ENCODE measurements at places on chromosomes 16 and 17.

DNA sequence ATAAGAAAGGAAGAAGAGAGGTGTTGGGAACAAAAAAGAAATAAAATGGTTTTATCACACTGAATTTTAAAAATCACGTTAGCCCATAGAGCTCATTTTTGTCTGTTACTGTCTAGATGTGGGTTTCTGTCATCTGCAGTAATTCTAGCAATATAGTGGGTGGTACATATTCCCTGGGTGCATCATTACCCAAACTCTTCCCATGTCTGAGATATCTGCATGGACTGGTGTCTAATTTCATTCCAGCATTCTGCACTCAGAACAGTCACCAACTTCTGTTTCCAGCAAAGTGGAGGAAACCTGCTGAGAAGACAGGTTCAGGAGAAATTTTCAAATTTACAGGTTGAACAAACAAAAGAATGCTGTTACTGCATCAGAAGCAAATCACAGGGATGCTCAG is 263.8 kb downstream of the CDH11 start:
- no peaks in the 10 kb centered on the region for H3K4me1 ChIP-seq
- no peak for DNase-seq
- H3K36me3 ChIP-seq: no peaks in the 10 kb centered on the region
- no peaks in the 10 kb centered on the region for H3K27me3 ChIP-seq
- no peak overlapping the region for H3K27ac ChIP-seq

DNA sequence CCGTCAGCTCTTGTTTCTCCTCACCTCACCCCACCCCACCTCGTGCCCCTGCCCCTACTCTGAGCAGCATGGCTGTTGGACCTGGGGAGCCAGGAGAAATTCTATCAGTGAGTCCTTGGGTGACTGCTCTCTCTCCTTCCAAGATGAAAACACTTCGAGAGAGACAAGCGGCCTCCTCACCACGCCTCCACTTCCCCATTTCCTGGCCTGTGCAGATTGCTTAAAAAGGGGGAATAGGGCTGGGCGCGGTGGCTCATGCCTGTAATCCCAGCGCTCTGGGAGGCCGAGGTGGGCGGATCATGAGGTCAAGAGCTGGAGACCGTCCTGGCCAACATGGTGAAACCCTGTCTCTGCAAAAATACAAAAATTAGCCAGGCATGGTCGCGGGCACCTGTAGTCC is 9.5 kb downstream of the DLX4 start:
- no peak overlapping the region for H3K27ac ChIP-seq
- no peaks in the 10 kb centered on the region for H3K36me3 ChIP-seq
- no peak overlapping the region for H3K4me3 ChIP-seq

- H3K27me3 ChIP-seq: no peaks in the 10 kb centered on the region
- no peak overlapping the region for H3K4me3 ChIP-seq
- no peaks in the 10 kb centered on the region for H3K36me3 ChIP-seq
- H3K4me1 ChIP-seq: no peaks in the 10 kb centered on the region
Measured at GRCh38 chr17:10216213-10216938, 18.0 kb upstream of the GAS7 start.

- H3K27ac ChIP-seq: no peak overlapping the region
- H3K4me3 ChIP-seq: no peak overlapping the region
- peaks cover 3% of the 10 kb centered on the region for H3K36me3 ChIP-seq
- peaks cover 52% of the 10 kb centered on the region for H3K4me1 ChIP-seq
Measured at GRCh38 chr17:17106756-17107155, 64.5 kb downstream of the MPRIP start.

DNA sequence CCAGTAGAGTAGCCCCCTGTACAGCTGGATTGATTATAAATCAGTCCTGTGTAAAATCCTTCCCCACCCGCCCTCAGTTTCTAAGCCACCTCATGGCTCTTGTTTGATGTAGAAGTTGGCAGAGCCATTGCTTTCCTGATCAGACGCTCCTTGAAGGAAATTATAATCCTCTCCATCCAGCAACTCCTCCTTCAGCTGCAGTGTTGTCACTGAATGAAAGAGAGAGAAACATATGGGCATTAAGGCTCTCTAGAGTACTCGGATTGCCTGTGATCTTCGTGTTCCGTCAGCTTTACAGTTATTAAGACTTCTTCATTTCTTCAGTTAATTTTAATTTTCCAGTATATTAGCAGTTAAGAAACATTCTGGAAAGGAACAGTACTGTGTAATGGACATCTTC is 14.3 kb downstream of the NME2 start:
- H3K4me1 ChIP-seq: no peaks in the 10 kb centered on the region
- H3K27me3 ChIP-seq: no peaks in the 10 kb centered on the region
- H3K27ac ChIP-seq: no peak overlapping the region
- no peak overlapping the region for H3K4me3 ChIP-seq
- DNase-seq: no peak

DNA sequence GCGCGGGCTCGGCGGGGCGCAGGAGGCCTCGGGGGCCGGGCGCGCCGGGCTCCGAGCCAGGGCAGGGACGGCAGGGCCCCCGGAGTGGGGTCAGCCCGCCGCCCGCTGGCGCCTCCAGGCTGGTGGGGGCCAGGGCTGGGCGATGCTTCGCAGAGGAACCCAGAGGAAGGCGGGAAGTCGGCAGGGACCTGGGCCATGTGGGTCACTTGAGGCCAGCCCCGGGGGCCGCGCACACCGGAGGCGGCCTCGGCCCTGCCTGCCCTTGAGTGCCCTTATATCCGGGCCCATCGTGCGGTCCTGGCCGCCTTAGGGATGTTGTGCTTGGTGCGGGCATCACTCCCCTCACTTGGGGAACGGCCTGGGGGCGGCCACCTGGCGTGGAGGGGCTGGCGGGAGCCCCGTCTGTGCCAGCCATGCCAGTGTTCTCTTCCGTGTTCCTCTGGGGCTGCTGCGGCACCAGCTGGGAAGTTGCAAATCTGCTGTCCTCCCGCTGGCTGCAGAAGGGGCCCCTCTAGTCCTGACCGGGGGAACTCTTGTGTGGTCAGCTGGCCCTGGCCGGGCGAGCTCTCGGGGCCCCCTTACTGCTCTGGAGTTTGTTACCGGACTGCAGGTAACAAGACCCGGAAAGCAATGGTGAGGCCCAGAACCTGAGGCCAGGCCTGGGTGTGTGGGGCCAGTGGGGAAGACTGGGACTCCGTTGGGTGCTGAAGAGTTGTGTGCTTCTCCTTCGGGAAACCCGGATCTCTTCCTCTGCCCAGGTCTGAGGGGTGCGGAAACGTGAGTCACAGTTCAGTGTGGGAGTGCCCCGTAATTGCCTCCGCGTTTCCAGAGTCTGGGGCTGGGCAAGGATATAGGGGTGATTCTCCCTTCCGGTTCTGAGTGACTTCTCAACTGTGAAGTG is 849 bp downstream of the CAPN15 start:
- DNase-seq: peak; percentile 43
- peaks cover 75% of the 10 kb centered on the region for H3K4me1 ChIP-seq
- H3K4me3 ChIP-seq: peak overlapping the region; percentile 77
- H3K36me3 ChIP-seq: no peaks in the 10 kb centered on the region
- H3K27me3 ChIP-seq: no peaks in the 10 kb centered on the region

DNA sequence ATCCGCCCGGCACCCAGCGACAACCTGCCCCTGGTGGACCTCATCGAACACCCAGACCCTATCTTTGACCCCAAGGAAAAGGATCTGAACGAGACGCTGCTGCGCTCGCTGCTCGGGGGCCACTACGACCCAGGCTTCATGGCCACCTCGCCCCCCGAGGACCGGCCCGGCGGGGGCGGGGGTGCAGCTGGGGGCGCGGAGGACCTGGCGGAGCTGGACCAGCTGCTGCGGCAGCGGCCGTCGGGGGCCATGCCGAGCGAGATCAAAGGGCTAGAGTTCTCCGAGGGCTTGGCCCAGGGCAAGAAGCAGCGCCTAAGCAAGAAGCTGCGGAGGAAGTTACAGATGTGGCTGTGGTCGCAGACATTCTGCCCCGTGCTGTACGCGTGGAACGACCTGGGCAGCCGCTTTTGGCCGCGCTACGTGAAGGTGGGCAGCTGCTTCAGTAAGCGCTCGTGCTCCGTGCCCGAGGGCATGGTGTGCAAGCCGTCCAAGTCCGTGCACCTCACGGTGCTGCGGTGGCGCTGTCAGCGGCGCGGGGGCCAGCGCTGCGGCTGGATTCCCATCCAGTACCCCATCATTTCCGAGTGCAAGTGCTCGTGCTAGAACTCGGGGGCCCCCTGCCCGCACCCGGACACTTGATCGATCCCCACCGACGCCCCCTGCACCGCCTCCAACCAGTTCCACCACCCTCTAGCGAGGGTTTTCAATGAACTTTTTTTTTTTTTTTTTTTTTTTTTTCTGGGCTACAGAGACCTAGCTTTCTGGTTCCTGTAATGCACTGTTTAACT is 1.0 kb downstream of the NOG start:
- peak; percentile 61 for DNase-seq
- H3K4me3 ChIP-seq: no peak overlapping the region
- no peaks in the 10 kb centered on the region for H3K36me3 ChIP-seq
- peaks cover 53% of the 10 kb centered on the region for H3K27me3 ChIP-seq
- peaks cover 38% of the 10 kb centered on the region for H3K4me1 ChIP-seq

DNA sequence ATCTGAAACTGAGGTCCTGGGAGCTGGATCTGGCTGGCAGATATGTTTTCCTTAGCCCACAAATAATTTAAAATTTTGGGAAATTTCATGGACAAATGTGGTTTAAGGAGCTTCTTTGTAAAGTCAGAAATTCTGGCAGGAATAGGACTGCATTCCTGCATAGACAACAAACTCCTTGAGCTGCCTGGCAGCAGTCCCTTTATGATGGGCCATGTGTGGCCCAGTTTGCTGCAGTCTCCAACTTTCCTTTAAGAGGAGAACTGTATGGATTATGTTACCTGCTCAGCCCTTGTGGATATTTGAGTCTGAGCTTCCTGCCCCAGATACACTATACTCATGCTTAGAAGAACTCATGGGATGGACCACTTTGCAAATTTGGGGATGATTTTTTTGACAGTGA is 48.5 kb upstream of the HS3ST2 start:
- no peaks in the 10 kb centered on the region for H3K36me3 ChIP-seq
- H3K27ac ChIP-seq: no peak overlapping the region
- DNase-seq: no peak
- H3K27me3 ChIP-seq: no peaks in the 10 kb centered on the region

DNA sequence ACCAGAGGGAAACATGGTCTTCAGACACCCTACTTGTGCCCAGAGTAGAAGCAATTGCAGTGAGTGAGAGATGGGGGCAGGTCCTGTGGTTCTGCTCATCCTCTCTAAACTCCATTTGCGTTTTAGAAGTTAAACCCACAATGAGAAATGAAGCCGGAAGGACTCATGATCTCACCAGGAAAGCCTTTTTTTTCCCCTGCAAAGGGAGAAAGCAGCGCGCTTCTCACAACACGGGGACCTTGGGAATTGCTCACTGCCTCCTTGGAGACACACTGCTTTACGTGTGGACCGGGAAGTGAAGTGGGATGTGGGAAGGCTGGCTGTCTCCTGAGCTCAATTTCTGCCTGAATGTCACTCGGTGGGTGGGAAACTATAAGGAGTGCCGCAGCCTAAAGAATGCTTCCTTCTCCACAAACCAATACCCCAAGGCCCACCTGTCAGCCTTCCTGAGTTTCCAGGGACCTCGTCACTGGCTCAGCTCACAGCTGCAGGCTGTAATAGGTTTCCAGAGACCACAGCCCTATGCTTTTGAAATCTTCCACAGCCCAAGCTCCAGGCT is 365.4 kb downstream of the XYLT1 start:
- peak overlapping the region; percentile 14 for H3K27ac ChIP-seq
- H3K4me3 ChIP-seq: no peak overlapping the region
- no peaks in the 10 kb centered on the region for H3K27me3 ChIP-seq
- H3K4me1 ChIP-seq: peaks cover 39% of the 10 kb centered on the region
- DNase-seq: no peak
- H3K36me3 ChIP-seq: no peaks in the 10 kb centered on the region

DNA sequence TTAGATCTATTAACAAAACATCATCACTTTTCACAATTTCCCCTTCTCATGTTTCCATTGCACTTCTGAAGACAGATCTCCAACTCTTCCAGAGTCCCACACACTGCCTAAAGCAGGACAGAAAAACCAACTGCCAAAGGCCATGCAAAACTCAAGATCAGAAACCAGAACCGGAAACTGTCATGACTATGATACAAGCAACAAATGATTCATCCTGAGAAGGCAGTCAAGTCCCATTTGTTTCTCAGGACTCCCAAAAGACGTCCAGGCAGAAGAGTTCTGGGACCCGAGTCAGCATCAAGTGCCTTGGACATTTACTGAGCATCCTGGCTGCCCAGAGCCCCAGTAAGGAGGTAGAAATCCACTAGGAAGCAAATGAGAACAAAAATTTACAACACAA is 38.8 kb downstream of the ERN1 start:
- no peak overlapping the region for H3K4me3 ChIP-seq
- peaks cover 6% of the 10 kb centered on the region for H3K36me3 ChIP-seq
- peaks cover 10% of the 10 kb centered on the region for H3K4me1 ChIP-seq

DNA sequence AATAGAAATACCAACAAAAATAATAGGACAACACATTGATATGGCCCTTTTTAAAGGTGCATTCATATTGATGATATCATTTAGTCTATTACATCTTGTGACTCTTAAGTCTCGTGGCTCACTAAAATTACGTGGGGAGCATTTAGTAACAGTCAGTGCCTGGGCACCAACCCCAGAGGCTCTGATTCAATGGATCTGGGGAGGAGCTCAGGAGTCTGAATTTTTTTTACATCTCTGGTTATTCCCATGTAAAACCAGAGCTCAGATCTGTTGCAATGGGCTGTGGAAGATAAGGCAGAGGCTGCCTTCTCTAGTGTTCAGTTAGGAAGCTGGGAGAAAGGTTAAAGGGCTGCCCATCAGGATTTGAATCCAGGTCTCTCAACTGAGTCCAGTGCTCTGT is 549.9 kb upstream of the CDH5 start:
- H3K4me3 ChIP-seq: no peak overlapping the region
- no peak overlapping the region for H3K27ac ChIP-seq
